ENCODE measurements at places on chromosomes 6 and 20.

DNA sequence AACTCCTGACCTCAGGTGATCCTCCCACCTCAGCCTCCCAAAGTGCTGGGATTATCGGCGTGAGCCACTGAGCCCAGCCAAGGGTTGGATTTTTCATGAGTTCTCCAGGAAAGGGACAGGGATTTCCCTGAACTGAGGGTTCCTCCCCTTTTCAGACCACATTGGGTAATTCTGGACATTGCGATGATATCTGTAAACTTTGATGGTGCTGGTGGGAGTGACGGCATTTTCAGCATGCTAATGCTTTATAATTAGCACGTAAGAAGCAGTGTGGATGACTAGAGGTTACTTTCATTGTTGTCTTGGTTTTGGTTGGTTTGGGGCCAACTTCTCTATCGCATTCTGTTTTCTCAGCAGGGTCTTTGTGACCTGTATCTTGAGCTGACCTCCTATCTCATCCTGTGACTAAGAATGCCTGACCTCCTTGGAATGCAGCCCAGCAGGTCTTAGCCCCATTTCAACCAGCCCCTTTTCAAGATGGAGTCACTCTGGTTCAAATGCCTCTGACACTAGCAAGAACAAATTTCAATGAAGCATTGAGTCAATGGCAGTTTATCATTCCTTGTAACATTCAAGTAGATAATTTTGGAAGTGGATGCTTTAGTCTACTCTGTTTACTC is 156.5 kb downstream of the TTLL2 start:
- DNase-seq: no peak

DNA sequence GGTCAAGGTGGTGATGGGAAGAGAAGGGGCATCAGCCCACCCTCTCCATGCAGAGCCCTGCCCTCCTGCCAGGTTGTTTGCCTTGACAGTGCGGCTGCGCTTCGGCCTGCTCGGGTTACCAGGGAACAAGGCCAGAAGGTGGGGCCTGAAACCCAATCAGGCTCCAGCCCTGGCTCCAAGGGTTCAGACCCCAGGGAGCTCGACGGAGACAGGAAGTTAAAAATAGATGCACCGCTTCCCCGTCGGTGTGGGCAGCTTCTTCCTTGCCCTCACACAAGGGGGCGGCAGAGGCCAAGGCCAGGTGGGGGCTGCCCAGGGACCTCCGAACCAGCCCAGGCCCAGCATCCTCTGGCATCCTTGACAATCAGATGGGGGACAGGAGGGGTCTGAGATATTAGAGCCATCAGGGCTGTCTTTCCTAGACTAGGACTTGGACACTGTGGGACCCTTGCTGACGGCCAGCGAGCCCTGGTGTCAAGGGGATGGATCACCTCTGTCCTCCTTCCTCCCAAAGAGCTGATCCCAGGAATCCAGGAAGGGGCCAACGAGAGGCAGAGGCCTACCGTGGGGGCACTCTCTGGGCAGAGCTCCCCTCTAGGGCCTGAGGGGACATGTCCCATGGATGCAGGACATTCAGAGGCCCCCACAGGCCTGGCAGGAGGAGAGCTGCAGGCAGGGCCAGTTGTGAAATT is 65.2 kb downstream of the RIPOR3 start:
- no peak for DNase-seq

GRCh38 chr6:46963626-46964025 is 41.9 kb upstream of the ADGRF5 start:
- no peak for DNase-seq

DNA sequence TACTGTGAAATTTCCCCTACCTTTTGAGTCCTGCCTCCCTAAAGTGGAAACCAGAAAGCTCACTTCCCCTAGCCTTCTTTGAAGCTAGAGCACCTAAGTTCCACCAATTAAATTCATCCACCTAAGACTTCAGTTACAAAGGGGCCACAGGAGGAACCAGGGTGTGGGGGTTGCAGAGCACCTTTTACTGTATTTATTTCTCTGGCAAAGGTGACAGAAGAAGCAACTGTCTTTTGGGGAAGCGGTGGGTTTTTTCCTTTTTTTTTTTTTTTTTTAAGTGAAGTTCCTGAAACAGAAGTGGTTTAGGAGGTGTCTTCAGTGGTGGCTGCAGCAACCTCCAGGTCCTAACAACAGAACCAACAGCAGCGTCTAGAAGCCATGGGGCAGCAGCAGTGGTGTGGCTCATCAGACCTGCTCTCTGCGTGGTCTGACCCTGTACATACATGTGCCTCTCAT is 13.1 kb downstream of the PSMB9 start:
- no peak for DNase-seq

DNA sequence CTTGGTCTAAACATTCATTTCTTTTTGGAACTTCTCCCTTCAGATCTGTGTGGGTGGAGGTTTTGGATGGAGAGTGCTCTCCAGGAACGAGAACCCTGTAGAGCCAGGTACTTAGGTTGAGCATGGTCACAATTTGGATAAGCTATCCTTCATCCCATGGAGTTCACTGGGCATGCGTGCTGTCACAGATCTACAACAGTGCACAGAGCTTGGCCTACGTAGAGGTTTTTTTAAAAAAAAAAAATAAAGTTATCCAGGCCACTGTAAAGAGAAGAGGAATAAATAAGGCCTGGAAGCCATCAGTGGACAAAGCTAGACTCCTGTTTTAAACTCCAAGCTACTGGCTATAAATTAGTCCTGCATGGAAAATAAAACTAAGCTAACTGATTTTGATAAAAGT is 165.6 kb downstream of the SLC24A3 start:
- no peak for DNase-seq

GRCh38 chr20:44142413-44142812 is 44.6 kb downstream of the JPH2 start:
- no peak for DNase-seq

- DNase-seq: no peak
These were observed 46.4 kb upstream of the CHD6 start for GRCh38 chr20:41664584-41664983.

DNA sequence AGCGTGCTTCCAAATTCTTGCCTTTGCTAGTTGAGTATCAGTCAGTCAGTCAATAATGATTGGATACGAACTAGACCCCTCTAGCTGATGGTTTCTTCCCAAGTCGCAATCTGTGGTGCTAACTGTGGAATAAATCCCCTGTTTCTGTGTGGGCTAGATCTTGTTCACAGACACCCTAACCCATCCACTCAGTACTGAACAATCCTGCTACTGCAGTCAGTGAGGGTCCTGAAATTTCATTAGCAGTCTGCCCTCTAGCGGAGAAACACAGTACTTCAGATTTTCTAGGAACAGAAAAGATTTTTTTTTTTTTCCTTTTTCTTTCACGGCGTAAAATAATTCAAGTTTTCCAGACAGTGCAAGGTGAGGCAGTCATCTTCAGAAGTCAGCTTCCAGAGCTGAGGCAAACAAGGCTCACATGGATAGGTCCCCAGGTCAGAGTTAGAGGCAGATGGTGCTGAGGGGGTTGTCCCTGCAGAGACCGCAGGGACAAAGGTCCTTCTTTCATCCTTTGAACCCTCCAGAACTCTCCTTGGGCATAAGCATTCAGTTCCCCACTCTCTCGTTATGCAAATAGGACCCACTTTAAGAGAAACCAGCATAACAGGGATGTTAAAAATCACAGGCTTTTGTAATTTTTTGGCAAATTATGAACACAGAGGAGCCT is 119.6 kb downstream of the SCML4 start:
- no peak for DNase-seq

GRCh38 chr6:91023529-91023928 is 436.7 kb upstream of the MAP3K7 start:
- DNase-seq: no peak
